ENCODE measurements at places on chromosomes 6 and 20.

GRCh38 chr6:168332020-168332419, 12.4 kb upstream of the DACT2 start:
- DNase-seq, result no peak

DNA sequence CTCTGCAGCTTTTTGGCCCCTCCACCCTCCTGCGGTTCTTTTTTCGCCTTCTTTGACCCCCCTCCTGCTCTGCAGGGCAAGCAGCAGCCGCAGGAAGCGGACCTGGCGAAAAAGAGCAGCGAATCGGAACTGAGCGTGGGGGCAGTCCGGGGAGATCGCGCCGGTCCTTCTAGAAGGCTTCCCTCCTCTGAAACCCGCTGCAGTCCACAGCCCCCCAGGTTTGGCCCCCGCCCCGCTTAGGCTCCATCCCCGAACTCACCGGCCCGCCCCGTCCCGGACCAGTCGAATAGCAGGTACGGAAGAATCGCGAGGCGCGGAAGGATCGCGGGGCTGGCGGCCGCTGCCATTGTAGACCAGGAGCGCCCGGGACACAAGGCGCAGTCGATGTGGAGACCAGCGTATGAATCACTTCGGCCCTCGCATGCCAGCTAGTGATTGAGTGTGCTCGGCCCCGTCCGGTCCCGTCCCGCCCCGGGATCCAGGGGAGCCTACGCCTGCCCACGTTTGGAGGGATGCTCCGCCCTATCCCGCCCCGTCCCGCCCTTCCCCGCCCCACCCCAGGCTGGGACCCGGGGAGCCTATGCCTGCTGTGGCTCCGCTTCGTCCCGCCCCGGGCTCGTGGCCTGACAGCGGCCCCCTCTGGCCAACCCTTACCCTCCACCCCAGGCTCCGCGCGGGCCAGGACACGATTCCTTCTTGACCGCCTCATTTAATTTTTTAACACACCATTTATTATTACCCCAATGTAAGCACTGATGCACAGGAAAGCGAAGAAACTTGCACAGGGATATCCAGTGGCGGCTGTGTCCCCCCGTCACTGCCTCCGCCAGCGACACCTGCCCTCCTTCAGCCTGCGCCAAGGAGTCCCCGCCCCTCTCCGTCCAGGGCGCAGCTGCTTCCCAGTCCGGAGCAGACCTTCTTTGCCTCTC, at the start of gene ULBP3:
ULBP3 (minus strand) TSS at position 402 of the 929 bp plus-strand sequence; CDS start at position 347, 55 bp downstream.
- DNase-seq, result no peak

DNA sequence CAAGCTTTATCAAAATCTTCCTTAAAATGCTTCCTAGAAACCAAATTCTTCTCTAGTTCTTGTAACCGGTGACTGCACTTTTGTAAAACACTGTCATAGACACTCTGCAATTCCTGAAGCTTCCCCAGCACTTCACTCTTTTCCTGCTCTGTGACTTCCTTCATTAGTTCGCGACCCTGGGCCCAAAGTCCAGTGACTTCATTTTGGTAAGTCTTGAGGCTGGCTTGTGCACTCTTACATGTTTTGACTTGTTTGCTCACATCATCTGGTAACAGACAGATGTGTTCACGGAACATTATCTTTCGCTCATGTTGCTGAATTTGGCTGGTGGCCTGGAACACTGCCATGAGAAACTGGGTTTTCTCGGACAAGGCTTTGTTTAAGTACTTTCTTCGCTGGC, 306.2 kb downstream of the SYNE1 start:
- no peak for DNase-seq

GRCh38 chr6:15522026-15522425, 140.8 kb downstream of the DTNBP1 start:
- no peak for DNase-seq

DNA sequence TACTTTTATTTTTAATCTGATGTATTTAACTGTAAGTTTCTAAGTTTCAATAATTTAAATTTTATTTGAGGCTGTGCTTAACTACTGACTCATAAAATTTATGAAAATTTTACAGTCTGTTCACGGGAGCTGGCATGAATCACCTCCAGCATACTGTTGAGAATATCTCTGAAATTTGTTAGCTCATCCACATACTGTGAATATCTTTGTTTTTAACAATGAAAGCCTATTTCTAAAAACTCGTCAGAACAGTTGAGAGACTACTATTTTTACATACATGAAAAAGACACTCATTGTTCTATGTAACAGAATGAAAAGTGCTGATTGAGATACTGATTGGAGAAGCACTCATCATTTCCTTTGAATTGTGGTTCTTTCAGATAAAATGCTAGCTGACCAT, 749.3 kb downstream of the TENT5A start:
- DNase-seq, result no peak

DNA sequence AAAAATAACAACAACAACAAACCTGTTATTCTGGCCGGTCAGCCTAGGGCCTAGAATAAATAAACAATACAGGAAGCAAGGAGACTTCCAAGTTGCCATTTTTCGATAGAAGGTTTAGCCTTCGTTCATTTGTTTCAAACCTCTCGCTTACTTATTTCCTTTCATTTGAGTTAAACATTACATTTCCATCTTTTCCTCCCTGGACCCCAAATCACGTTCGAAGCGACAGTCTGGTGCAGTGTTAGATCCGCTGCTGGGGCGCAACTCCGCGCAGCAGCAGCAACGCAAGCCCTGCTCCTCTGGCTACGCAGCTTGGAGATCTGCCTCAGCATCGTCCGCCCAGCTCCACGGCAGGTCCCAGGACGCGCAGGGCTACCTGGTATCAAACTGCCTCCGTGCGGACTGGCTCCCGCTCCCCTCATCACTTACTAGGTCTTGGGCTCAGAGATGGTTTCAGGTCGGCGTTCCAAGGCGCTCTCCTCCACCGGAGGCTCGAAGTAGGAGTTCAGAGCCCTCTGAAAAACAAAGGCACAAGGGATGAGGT, 530 bp downstream of the TDP2 start:
- DNase-seq, result no peak

DNA sequence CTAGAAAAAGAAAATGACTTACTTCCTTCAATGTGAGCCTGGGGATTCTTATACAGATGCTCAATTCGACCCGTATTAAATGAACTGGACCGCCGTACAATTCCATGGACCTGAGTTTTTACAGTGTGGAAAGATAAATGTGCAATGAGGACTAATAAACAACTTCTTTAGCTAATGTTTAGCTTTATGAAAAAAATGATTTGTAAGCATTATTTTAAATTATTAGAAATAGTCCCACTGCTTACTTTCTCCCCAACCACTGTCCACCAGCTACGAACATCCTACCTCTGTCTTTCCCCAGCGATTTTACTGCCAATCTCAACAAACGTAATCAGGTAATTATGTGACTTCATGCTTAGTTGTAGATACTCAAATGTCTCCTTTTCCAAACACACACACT, 128.0 kb downstream of the GMDS start:
- DNase-seq, result no peak

DNA sequence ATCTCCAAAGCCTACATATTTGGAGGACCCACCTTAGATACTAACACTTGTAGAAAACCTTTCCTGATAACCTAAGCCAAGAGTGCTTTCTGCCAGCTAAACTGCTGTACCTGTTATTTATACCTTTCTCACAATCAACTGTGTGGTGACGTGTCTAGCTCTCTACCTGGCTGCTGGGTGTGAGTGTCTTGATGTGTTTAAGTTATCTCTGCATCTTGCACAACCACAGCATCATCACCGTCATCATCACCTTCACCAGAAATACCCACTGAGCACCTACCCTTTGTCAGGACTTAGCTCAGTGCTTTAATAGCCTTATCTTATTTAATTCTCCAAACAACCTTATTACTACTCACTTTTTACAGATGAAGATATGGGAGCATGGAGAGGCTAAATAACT, 431.3 kb downstream of the MAFB start:
- no peak for DNase-seq

- no peak for DNase-seq
Observed at GRCh38 chr6:4522453-4522852, 253.8 kb upstream of the CDYL start.

GRCh38 chr20:19864130-19864529, 106.1 kb downstream of the RIN2 start:
- no peak for DNase-seq

GRCh38 chr6:149271348-149272340, 45.9 kb upstream of the TAB2 start:
- no peak for DNase-seq

DNA sequence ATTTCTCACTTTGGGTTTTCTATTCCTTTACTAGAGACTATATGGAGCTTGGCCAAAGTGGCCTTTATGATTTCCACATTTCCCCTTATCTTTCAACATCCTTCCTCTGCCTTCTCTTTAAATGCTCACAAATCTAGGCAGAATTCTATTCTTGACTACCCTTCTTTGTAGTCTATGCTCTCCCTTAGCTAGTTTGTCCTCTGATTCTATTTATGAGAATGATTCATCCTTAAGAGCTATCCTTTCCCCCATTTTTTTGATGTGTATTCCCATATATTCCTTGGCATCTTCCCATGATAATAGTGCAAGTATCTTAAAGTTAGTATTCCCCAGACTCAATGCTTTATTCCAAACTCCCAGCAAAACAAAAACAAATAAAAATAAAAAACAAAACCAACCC, 53.1 kb downstream of the IL20RA start:
- DNase-seq, result no peak

GRCh38 chr20:35597186-35597585, 18.4 kb upstream of the SPAG4 start:
- DNase-seq, result no peak

GRCh38 chr20:25259788-25260254, 11.9 kb downstream of the PYGB start:
- no peak for DNase-seq

DNA sequence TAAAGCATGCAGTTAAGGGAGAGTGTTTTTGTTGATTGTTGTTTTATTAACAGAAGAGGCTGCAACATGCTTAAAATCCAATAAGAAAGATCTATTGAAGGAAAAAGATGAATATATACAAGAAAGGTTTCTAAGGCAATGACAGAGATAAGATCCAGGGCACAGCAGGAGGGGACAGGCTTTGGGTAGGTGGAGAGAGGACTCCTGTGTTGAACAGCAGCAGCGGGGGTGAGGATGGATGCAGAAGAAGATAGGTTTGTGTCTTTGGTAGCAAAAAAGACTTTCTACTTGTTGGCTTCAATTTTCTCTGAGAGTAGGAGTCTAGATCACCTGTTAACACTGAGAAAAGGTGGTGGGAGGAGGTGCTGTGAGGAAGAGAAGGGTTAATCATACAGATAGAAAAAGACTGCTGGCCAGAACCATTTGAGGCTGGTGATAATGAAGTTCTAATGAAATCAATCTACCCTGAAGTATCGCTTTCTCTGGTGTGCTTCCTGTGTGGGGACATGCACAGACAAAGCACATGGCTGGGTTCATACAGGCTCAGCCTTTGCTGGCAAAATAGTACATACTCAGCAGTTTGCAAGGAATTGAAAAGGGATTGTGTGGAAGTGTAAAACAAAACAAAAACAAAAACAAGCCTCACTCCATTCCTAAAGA, 17.2 kb upstream of the DST start:
- no peak for DNase-seq

GRCh38 chr20:32978009-32978335, 26.3 kb downstream of the SUN5 start:
- DNase-seq, result no peak

DNA sequence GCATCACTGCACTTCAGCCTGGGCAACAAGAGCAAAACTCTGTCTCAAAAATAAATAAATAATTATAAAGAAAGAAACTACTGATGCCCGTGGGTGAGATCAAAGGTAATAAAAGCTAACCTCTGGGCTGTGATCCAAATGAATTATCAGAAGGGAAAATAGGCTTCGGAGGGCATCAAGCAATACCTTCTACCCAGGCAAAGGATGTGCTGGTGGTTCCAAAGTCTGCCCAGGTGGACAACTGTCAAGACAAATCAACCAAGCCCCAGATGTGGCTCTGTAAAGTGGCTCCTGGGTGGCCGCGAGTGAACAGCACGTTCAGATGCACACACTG, 95.6 kb downstream of the SCML4 start:
- DNase-seq, result no peak

- DNase-seq, result peak; percentile 28
Observed at GRCh38 chr20:35344354-35344837, 52.2 kb upstream of the FAM83C start.

- no peak for DNase-seq
Observed at GRCh38 chr6:40672087-40672486, 84.9 kb upstream of the LRFN2 start.

DNA sequence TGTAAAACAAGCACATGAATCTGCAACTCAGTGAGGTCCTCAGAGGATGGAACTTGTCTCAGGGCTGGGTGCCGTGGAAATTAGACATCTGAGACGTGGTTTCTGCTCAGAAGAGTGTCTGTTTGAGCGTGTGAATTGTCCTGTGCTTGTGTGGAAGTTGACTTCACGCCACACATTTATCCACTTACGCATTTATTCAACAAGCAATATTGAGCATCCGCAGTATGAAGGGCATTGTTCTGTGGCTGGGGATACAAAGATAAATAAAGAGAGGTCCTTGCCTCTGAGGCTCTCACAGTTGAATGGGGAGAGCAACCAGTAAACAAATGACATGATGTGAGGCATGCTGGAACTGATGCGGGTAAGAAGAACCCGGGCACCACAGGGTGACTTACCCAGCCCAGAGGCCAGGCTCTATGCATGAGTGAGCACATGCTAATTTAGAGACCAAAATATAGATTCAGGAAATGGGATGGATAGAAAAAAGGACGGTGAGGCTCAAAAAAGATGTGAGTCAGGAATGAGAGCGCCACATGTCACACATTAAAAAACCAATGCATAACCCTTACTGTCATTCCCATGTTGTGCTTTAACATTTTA, 60.4 kb downstream of the SOBP start:
- no peak for DNase-seq

DNA sequence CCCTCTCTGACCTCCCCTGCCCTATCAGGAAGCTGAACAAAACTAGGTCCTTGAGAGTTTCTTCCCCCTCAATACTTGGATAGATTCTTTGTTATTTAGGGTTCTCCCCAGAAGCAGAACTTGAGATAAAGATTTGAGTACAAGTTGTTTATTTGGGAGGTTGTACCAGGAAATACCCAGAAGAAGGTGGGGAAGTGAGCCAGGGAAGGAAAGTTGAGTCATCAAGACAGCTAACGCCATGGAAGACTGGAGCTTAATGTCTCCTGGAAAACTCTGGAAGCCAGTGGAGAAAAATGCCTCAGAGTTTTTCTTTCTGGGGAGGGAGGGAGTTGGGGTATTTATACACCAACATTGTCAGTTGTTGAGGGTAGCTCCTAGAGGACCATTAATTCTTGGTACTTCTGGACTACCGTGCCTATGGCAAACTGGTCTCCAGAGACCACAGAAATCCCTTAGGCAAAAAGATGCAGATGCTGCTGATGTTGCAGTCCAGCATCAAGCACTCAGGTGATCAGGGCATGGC, 102.6 kb upstream of the ZFP64 start:
- DNase-seq, result no peak

DNA sequence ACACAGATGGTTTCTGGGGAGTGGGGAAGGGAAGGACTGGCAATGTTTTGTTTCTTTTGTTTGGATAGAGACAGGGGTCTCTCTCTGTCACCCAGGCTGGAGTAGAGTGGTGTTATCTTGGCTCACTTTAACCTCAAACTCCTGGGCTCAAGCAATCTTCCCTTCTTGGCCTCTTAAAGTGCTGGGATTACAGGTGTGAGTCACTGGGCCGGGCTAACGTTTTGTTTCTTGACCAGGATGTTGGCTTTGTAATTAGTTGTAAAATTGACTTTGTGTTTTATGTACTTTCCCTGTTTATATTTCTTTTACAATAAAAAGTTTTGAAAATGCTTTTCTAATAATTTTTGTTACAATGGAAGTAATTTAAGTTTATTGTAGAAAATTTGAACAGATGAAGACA, 10.9 kb downstream of the SPATS1 start:
- DNase-seq, result no peak

Data from NCI-H1417 treated with DMSO at 0.1 percent for 48 hours (cell line).